ENCODE measurements at places on chromosomes 3 and 15.

DNA sequence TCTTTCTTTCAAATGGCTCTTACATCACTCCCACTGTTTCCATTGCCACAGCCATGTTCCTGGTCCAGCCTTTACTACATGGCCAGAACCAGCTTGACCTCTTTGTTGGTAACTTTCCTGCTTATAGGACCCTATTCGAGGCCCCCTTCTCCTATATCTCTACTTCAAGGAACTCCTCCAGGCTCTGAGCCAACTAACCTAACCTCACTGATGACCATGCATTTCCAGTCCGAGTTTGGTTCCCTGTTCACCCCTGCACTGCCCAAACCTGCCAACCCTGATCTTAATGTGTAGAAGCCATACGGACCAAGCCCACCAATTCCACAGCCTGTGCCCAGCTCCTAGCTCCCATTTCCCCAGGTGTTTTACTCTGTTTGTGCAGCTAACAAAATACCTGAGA, 38.4 kb upstream of the TIPARP start:
- DNase-seq = no peak

DNA sequence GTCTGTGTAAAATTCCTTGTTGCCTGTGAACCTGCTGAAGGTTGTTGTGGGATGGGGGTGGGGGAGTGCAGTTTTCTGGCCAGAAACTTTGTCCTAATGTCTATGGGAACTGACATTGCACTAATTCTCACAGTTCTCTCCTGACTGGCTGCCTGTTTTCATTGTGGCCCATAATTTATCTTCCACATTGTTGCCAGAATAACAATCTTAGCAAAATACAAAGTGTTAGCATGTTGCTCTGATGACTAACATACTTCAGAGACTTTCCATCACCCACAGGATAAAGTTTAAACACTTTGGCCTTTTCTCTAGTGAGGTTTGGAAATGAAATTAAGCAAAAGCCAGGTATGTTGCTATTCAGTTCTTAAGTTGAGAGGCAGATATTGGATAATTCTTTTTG, 81.4 kb upstream of the TBC1D5 start:
- no peak for DNase-seq

GRCh38 chr3:145243875-145244274, 917.1 kb downstream of the PLOD2 start:
- DNase-seq = no peak

GRCh38 chr15:38558372-38559059, 6.1 kb downstream of the RASGRP1 start:
- no peak for DNase-seq

- no peak for DNase-seq
Observed at GRCh38 chr15:70219256-70219895, 121.7 kb upstream of the TLE3 start.

Measured in NCI-H1417 treated with DMSO at 0.1 percent for 48 hours (cell line).